ENCODE measurements at places on chromosomes 2 and 18.

GRCh38 chr18:45764000-45764686, 40.2 kb downstream of the SLC14A1 start:
- no peak for DNase-seq

- DNase-seq, result no peak
Measured at GRCh38 chr18:60656553-60656952, 284.0 kb upstream of the MC4R start.

DNA sequence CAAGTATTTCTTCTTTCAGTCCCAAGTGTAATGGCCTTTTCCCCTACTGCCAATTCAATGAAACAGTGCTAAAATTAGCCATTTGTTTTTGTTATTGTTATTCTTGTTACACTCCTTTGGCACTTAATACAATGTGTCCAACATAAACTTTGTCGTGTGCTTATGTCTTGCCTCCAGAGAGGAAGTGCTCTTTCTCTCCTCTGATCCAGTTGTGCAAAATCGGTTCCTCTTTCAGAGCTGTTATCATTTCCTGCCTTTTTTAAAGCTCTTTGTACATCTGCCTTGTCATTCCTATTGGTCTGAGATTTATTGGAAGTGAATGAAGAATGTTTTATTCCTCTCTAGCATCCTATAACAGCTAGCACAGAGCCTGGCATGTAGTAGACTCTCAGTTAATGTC, 623.2 kb upstream of the ID2 start:
- no peak for DNase-seq

DNA sequence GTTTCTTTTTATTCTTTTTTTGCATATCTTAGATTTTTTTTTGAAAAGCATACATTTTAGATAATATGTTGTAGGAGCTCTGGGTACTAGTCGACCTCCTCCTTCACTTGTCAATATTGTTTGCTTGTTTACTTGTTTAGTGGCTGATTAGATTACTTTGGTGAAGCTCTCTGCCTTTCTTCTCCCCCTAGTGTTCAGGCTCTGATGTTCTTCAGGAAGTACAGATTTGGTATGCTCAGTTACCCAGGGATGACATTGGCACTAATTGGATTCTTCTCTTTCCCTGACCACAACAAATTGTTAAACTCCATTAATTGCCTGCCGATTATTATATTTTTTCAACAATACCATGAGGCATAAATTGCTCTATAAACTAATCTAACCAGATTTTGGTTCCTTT, 491.2 kb downstream of the SUCLG1 start:
- DNase-seq, result no peak

DNA sequence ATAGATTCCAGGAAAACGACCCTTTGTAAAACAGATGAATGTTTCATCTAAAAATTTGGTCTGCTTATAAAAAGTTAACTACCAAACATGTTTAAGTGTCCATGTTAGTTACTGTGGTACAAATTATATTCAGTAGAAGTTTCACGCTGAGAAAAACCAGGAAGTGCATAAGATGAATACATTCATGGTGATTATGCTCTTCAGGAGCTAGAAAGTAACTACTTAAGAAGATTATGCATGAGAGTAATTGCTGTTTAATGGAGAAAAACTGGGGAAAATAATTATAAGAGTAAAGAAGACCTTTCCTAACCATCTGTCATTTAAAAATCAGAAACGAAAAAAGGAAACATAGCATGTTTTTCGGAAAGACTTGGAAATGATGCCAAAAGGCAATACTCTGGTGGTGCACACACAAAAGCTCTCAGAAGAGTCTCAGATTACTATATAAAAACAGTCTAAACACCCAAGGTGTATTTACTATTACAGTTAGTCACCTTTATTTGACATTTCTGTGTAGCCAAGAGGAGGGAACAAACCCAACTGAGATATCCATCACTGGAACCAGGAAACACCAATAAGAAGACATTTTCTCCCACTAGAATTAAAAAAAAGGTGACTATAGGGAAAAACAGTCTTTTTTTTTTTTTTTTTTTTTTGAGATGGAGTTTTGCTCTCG, 38.8 kb upstream of the METTL21A start:
- DNase-seq, result peak; percentile 46

GRCh38 chr18:23330423-23330822, 122.7 kb upstream of the RIOK3 start:
- no peak for DNase-seq

DNA sequence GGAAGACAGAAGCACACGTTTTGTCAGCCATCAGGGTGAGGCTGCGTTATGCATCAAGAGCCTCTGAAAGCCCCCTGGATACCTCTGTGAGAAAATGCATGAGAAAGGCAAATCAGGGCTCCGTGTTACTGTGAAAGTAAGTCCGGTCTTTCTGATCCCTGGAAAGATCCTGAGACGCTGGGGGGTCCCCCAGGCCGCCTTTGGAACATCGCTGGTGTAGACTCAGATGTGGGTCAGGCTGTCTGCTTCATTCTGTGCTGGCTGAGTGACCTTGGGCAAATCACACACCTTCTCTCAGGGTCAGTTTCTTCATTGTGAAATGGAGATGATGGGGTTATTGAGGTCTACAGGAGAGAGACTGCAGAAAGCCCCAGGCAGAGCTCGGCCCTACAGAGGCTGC, 42.0 kb upstream of the HS6ST1 start:
- no peak for DNase-seq

GRCh38 chr2:6008186-6008585, 316.0 kb downstream of the SOX11 start:
- no peak for DNase-seq

- no peak for DNase-seq
Measured at GRCh38 chr2:159028776-159029175, 60.3 kb downstream of the TANC1 start.

DNA sequence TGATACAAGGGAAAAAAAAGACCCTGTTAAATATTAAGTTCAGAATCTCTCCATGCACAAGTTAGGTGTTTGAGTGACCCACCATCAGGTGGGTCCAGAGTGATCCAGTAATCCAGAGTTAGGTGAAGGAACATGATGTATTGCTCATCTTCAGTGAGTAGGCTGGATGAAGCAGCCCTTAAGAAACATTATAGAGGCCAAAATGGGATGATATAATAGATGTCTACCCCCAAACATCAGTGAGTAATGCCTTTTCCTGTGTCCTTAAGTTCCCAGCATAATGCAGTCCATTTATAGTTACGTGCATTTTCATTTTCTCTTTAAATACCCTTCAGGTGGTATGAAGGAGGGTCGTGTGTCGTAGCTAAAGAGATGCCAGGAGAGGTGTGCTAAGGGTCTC, 89.6 kb downstream of the MAP4K4 start:
- no peak for DNase-seq

DNA sequence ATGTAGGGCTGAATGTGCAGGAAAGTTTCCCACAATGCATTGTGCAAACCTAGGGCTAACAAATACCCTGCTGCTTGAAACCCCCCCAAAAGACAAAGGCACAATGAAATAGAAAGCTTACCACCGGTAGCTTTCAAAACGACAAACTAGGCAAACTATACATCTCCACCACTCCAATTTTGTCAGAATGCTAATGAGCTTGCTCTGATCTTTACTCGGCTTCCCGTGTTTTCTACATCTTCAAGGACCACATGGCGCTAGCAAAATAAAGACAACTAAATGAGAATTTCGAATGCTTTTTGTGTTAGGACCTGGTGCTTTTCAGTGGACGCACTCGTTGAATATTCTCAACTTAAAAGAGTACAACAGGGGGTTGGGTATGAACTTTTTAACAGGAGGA, 37.2 kb upstream of the OTX1 start:
- DNase-seq, result no peak

DNA sequence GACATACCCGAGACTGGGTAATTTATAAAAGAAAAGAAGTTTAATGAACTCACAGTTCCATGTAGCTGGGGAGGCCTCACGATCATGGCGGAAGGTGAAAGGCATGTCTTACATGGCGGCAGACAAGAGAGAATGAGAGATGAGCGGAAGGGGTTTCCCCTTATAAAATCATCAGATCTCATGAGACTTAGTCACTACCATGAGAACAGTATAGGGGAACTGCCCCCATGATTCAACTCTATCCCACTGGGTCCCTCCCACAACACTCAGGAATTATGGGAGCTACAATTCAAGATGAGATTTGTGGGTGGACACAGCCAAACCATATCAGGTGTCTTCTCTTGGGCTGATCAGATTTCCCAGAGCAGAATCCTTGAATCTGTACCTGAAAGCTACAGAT, 617.3 kb upstream of the ID2 start:
- no peak for DNase-seq

DNA sequence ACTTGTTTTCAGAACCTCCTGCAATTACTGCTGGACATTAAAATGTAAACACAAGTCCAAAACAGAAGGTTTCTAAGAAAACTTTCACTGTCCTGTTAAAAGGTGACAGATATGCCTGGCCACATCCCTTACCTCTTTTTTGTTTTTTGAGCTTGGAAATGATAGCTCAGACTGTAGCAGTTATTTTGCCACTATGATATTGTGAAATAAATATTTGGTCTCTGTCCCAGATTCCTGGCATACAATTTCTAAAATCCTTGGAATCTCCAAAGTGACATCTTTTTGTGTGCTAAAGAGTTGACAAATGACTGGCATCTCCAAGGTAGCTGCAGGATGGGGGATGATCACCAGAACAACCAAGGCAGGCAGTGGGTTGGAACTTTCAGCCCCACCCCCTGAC, 16.8 kb downstream of the TPGS2 start:
- no peak for DNase-seq

- DNase-seq, result no peak
Measured at GRCh38 chr2:59282374-59283057, 1041.4 kb upstream of the FANCL start.

DNA sequence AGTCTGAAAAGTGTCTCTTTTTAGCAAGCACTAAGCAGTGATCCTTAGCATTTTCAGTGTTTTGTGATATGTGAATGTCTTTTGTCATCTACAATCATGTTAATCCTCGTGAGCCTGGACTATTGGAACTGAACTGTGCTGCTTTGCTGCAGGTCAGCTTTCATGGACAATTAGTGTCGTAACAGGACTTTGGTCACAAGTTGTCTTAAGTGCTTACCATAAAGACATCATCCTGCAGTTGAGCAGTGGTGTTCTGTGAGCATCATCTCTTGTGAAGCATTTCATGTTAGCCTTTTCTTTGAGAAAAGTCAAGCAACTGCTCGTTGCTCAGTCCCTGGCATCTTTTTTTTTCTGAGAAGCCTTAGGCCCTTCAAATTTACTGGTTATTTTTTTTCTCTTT, 135.9 kb downstream of the ZNF407 start:
- DNase-seq, result no peak

DNA sequence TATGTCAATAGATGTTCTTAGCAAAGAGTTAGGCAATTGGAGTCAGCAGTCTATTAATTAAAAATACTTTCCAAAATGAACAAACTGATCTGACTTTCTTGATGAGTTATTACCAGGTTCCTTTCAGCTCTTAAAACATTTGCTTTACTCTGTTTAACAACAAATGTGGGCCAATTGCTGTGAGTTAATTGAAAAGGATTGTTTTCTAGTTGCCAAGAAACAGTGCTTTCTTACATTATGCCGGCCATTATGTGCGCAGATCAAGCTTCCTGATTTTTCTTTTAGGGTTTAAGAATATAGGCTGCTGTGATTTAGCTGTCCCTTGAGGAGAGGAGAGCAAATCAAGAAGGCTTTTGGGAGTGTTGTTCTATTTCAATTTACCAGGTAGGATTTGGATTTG, 50.5 kb upstream of the ITPRID2 start:
- no peak for DNase-seq

GRCh38 chr2:168217920-168218319, 29.5 kb downstream of the STK39 start:
- no peak for DNase-seq

DNA sequence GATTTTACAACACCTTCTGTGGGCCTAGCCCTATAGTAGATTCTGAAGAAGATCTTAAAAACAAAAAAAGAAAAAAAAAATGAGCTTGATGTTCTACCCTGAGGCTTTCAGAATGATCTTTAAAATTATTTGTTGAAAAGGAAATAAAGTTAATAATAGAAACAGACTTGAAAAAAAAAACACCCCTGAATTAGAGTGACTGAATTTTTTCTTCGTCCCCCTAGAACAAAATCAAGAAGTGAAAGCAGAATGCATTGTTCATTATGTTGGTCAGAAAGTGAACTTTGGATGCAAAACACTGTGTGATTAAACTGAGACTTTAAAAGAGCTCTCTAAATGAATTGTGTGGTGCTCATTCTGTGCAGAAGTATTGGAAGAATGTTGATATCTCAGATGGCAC, 1384.4 kb upstream of the PIK3C3 start:
- DNase-seq, result no peak

GRCh38 chr2:60796573-60797509, 40.8 kb downstream of the PAPOLG start:
- DNase-seq, result no peak

GRCh38 chr18:31176531-31176930, 13.9 kb upstream of the DSC1 start:
- DNase-seq, result no peak

- no peak for DNase-seq
Measured at GRCh38 chr2:29066997-29067605, 7.2 kb downstream of the PCARE start.

DNA sequence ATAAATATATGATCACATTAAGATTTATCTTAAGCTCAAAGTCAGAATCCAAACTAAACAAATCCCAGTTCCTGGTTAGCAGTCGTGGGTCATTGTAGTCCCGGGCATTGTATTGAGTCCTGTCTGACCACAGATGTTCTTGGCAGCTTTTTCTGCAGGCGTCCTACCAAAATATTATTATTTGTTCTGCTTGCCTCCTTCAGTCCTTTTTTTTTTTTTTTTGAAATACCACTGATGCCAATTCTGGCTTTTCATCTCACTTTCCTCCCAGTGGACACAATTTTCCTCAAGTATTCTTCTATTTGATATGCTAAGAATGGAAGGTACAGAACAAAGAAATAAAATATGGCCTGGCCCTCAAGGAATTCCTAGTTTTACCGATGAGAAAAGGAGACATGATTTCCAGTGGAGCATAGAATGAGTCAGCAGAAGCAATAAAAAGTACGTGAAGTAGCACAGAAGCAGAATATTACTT, 151.6 kb downstream of the CSRNP3 start:
- DNase-seq, result no peak

GRCh38 chr2:112772322-112772721, 7.9 kb upstream of the CKAP2L start:
- no peak for DNase-seq

GRCh38 chr18:71371951-71372605, 1083.2 kb downstream of the SOCS6 start:
- DNase-seq, result no peak

- DNase-seq, result no peak
Measured at GRCh38 chr2:20448246-20448976, 1.5 kb downstream of the RHOB start.

GRCh38 chr2:86072271-86072858, 33.3 kb downstream of the POLR1A start:
- DNase-seq, result peak; percentile 74

Data from NCI-H1092 treated with DMSO at 0.1 percent for 48 hours (cell line).